ENCODE measurements at places on chromosomes 1 and 21. TPM values are rescaled to one million over a fixed set of nuclear protein-coding genes. Genes with fewer than 3 reads are reported as not detected.

GRCh38 chr1:10387677-10388386 lies 11.0 kb upstream of the PGD start:
- DNase-seq = no peak

DNA sequence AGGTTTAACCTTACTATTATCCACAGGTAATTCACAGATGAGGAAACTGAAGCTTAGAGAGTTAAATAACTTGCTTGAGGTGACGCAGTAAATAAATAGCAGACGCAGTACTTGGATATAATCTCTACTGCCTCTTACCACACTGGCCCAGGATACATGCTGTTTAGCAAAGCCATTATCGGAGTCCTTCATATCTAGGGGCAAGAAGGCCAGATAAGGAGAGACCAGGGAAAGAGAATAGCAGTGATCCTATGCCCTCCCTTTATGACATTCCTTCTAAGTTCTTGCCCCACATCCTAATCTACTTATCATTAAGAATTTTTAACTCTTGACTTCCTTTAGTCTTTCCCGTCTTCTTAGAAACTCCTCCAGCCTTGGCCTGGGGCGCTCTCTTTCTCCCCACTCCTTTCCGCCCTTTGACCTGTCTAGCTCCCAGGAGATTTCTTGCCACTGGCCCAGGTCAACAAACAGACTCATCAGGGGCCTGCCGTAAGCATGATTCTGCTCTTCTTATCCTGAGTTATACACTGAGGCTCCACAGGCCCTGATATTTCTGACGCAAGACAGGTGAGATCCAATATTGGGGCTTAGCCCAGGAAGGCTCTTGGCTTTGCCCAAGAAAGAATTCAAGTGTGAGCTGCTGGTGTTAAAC lies 11.4 kb upstream of the SLAMF1 start:
- DNase-seq = no peak

- DNase-seq = no peak
These were observed 14.8 kb upstream of the ZNF669 start for GRCh38 chr1:247118946-247119446.

GRCh38 chr1:7710859-7711258 lies 60.2 kb upstream of the VAMP3 start:
- no peak for DNase-seq

DNA sequence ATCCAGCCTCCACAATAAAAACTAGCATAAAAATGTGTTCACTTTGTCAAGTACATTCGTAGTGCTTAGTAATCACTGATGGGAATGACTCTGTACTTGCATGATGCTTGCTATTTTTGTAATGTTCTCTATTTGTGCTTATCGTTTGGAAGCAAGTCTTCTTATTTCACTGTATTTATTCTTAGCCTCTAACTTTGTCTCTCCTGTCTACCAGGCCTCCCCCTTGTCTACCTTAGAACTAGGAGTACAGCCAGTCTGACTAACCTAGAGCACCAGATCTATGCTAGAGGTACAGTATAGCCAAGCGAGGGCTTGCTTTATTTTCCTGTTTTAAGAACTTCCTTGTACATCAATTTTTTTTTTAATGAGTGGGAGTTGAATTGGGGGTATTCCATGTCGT lies 108.2 kb downstream of the VPS13D start:
- no peak for DNase-seq

DNA sequence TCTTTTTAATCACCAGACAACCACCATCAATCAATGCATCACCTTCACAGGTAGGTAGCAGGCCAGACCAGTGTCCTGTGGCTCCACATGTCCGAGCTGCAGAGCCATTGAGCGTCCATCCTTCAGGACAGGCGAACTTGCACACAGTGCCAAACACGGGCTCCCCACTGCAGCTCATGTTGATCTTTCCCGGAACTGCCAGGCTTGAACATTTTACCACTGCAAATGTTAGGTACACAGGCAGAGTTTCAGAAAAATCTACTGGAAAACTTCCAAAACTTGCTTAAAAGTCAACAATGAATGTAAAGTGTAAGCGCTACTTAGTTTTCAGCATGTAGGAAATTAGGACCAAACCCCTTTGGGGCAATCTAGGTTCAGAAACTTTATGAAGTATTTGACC lies 6.6 kb downstream of the SELE start:
- no peak for DNase-seq

DNA sequence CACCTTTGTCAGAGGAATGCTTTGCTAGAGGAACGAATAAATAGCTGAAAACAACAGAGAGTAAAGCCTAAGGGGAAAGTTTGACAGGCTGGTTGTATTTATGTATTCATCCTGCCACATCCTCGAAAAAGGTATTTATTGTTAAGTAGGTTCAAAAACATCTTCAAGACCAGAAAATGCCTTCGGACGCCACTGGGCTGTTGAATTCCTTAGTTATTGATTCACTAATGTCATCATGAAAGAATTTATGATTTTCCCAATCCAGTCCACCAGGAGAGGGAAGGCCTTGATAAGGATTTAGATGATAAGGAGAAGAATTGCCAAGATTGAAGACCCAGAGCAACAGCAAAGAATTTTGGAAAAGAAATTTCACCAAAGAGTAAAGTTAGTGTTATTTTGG lies 35.2 kb upstream of the MAB21L3 start:
- no peak for DNase-seq

DNA sequence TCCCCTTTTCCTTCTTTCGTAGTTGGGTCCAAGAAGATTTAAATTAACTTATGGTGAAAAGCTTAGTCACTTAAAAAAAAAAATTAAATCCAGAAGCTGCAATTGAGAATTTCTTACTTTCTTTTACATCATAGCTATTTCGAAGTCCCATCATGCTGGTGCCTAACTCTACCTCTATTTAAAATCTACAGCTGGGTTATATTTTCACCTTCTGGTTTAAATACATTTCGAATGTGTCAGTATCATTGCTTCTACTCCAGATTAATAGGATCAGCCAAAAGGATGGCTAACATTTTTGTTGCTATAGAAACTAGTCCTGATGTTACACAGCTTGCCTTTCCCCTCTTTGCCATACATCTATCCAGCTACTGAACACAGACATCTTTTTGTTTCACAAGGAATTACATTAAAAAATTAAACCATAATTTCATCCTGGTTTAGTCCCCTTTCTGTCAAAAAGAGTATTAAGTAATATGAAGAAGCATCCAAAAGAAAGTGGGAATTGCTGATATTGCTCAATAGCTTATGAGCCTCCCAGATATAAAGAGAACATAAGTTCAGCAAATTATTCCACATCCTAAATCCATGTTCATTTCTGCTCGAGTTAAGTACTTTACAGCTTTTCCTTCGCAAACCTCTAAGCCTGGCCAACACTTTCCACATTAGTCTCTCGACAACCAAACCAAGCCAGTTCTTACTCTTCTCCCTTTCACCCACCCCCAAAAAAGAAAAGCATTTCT lies 396.7 kb upstream of the DAB1 start:
- DNase-seq = no peak

DNA sequence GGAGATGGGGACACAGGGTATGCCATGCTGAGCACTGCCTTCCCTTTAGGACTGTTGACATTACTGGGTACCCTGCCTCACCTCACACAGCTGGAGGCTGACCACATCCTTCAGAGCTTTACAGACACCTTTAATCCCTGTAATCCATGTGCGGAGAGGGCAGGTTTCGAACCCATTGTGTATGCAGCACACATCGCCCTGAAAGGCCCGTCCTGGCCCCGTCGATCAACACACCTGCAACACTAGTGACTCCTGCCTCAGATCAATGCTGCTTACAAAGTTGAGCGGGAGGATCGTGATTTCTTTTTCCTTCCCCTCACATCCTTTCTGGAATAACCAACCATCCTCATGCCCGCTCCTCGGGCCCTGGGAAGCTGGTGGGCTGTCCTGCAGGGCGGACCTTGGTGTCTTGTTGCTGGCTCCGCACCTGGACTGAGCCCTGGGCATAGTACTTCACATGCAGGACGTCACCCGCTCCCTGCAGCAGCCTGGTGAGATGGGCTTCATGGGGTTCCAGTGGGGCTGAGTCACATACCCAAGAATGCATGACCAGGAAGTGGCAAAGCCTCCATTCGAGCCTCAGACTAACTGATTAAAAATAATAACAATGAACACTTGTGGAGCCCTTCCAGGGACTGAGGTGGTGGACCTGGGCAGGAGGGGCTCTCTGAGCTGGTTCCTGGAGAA lies 403.6 kb downstream of the PTPRU start:
- DNase-seq = peak; percentile 50

- no peak for DNase-seq
These were observed 77.6 kb upstream of the PGBD5 start for GRCh38 chr1:230503726-230504125.

- DNase-seq = no peak
These were observed 15.4 kb downstream of the KCNJ15 start for GRCh38 chr21:38272215-38272614.

GRCh38 chr1:150484431-150484830 lies 2.8 kb upstream of the TARS2 start:
- no peak for DNase-seq

- no peak for DNase-seq
These were observed 22.3 kb downstream of the CD34 start for GRCh38 chr1:207888652-207889051.

GRCh38 chr1:14926818-14927575 lies 226.6 kb upstream of the TMEM51 start:
- no peak for DNase-seq

DNA sequence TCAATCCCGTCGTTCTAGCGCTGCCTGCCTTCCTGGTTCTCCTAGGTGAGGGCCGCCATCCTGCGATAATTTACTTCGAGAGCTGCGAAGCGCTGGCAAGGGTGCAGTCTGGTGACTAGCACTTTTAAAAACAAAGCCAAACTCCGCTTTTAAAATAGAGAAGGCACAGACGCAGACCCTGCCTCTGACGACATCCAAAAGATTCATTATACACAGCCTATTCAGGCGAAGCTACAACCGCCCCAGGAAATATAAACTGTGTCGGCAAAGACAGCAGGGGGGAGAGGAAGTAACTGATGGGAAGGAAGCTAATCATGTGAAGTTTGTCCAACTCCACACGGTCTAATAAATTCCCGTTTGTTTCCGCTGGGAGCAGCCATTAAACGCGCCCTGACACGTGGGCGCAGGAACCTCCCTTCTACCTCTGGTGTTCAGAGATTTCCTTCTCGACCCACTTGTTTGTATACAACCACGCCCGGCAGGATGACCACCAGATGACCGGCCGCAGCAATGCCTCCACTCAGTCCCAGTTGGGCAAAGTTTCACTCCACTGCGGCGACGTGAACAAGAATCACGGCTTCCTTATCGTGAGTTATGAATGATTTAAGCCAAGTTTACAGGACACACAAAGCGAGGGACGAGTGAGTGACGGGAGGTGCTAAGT lies 1.3 kb downstream of the GNG12 start:
- DNase-seq = peak; percentile 79

DNA sequence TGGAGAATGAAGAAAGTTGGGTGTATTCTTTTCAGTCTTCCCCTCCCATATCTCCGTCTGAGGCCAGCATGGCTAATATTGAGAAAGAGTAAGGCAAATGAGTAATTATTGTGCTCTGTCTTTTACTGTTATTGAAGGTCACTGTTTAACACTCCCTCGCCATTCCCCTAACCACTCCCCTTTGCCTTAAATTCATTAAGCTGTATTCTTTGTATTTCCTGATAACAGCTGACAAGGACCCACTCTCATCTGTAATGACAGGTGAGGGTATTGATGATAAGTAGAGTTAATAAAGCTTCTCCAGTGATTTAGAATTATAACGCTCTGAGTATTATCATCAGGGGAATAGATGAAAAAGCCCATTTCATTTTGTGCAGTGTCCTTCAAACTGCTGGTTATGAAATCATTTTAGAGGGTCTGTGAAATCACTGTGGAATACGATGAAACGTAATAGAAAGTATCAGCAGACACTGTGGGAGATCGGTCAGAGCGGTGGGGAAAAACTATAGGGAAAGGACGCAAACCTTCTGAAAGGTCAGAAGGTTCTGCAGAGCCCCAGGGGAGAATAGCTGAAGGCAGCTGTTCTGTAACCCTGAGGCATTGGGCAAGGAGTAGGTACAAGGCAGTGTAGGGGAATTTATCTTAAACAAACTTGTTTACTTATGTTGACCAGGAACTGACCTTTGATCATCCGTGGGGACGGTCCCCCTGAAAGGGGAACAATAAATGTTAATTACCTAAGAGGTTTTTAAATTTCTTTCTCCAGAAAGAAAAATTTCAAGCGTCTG lies 46.3 kb upstream of the CACYBP start:
- no peak for DNase-seq

DNA sequence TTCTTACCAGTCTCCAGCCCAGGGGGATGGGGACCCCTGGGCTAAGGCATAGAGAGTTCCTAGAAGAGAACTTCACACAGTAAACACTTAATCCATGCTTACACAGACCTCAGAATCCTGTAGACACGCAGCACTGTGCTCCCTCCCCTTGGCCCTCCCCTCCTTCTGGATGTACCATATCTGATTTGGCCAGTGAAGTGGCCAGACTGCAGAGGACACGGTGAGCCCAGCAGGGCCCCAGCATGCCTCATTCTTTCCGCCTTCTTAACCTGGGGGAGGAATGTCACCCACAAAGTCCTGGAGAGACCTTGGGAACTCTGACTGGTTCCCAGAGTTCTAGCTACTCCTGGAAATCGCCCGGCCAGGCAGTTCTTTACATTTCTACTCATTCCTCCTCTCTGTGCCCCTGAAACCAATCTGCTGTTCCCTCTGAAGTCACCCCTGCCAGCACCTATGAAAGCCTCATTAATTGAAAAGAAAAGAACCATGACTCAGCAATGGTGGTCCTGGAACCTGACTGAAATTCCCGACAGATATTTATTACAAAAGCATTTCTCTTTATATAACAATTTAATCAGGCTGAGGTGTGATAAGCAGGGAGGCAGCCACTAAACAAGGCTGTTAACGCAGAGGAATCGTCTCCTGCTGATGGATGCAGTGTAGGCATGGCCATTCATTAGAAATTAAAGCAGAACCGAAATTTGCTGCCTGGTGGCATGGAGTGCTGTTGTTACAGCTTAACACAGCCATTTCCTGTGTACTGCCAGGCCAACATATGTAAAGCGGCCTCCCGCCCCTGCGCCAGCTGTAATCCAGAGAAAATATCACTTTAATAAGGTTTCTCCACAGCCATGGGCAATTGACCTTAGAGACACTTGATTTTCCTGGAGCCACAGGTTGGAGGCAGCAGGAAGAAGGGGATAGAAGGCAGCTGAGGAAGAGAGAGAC lies 74.6 kb upstream of the KCND3 start:
- DNase-seq = no peak

- peak; percentile 65 for DNase-seq
These were observed 2.9 kb downstream of the DDI2 start for GRCh38 chr1:15620155-15620545.

- DNase-seq = no peak
These were observed 146.3 kb upstream of the DNAH14 start for GRCh38 chr1:224783006-224783651.

GRCh38 chr1:178684111-178684510 lies 40.9 kb upstream of the RALGPS2 start:
- no peak for DNase-seq

- no peak for DNase-seq
These were observed 7.9 kb downstream of the TFAP2E start for GRCh38 chr1:35580949-35581388.

- no peak for DNase-seq
These were observed 492.0 kb upstream of the USP24 start for GRCh38 chr1:55707196-55707595.

ATP5IF1 gene
- 252 TPM for total RNA-seq

ERICH3 gene
- total RNA-seq = not detected

MINDY1 gene
- total RNA-seq = 5.9 TPM

BGLAP gene
- total RNA-seq = not detected

LGR6 gene
- not detected for total RNA-seq

PHLDA3 gene
- 75.0 TPM for total RNA-seq

TAF12 gene
- 36.3 TPM for total RNA-seq

CFHR1 gene
- not detected for total RNA-seq

SEMA6C gene
- 0.06 TPM for total RNA-seq

FMO1 gene
- total RNA-seq = not detected

ZBTB8A gene
- 8.6 TPM for total RNA-seq
